ENCODE measurements at places on chromosomes 5 and 9.

DNA sequence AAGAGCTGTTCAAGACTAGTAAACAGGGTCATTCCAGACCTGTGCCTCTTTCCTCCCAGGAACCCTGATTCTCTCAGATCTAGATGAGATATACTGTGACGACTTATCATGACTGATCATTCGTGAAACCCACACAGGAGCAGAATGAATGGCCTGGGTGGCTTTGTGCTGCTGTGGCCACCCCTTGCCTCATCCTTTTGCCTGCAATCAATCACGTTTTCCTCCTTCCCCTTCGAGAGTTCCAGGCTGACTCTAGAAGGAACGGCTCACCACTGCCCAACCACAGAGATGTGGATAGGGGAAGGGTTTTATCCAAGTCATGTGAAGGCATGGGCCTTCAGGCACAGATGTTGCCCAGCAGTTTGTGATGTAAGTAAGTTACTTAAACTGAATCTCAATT is 5.8 kb downstream of the ANXA6 start:
- DNase-seq = no peak

GRCh38 chr5:89313804-89314588 is 431.0 kb upstream of the MEF2C start:
- DNase-seq = no peak

DNA sequence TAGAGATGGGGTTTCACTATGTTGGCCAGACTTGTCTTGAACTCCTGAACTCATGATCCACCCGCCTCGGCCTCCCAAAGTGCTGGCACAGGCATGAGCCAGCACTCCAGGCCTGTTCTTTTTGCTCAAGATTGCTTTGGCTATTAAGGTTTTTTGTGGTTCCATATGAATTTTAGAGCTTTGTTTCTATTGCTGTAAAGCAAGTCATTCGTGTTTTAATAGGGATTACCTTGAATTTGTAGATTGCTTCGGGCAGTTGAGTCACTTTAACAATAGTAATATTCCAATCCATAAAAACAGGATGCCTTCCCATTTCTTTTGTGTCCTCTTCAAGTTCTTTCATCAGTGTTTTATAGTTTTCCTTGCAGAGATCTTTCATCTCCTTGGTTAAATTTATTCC is 22.1 kb downstream of the C6 start:
- DNase-seq = no peak

GRCh38 chr9:137975527-137975913 is 97.9 kb downstream of the CACNA1B start:
- DNase-seq = no peak

DNA sequence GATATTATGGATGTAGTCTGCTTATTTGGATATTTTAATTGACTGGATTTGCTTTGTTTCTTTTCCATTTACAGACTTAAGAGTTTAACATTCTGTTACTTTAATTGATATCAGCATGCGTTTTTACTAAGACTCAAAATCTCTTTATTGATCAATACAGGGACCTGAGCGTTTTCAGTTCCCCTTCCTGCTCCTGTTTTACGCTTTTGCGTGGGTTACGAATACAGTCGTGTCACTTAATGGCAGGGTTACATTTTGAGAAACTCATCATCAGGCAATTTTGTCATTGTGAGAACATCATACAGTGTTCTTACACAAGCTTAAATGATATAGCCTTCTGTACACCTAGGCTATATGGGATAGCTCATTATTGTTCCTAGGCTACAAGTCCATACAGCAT is 65.2 kb downstream of the PBX3 start:
- no peak for DNase-seq

GRCh38 chr5:135233477-135233876 is 165.6 kb downstream of the MACROH2A1 start:
- no peak for DNase-seq

- DNase-seq = no peak
Measured at GRCh38 chr5:156170351-156170961, 156.5 kb upstream of the SGCD start.

DNA sequence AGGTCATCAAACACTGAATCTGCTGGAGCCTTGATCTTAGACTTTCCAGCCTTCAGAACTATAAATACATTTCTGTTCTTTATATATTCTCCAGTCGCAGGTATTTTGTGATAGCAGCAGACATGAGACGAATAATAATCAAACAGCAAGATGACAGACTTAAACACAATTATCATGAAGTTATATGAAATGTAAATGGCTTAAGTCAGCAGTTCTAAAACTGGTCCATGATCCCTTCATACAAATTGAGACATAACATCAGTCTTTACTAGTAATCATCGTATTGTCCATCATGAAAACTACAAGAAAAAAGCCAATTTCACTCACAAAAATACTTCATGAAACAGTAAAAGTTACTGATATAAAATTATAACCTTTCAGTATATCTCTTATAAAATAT is 101.8 kb downstream of the ZDHHC21 start:
- no peak for DNase-seq

- no peak for DNase-seq
Measured at GRCh38 chr5:119926301-119926700, 296.9 kb downstream of the FAM170A start.

DNA sequence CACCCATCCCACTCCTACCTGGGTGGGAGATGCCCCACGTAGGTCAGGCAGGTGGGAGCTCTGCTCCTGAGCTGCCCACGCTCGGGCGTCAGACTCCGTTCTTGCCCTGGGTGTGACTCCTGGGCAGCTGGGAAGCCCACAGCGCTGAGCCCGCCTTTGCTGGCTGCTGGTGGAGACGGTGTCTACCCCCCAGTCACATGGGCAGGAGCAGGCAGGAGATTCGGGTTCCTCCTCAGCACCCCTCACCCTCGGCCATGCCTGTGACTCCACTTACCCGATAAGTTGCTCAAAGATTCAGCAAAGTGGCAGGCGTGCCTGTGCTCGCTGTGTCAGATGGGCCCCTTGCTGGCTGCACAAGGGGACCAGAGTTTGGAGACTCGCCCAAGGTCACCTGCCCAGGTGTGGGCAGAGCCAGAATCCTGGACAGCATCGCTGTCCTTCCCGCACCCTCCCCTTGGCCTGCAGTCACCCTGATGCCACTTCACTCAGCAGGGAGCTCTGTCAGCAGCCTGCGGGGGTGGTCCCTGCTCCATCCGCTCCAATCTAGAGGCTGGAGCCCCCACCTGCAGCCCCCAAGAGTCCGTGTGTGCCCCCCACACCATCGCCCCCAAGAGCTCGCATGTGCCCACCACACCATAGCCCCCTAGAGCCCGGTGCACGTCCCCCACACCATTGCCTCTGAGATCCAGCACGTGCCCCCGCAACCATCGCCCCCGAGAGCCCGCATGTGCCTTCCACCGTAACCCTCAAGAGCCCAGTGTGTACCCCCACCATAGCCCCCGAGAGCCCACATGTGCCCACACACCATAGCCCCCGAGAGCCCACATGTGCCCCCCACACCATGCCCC is 4.2 kb downstream of the LCN1 start:
- DNase-seq = no peak

GRCh38 chr9:102049586-102050246 is 311.3 kb upstream of the GRIN3A start:
- DNase-seq = no peak

GRCh38 chr9:122191584-122191983 is 31.9 kb downstream of the MORN5 start:
- DNase-seq = no peak

DNA sequence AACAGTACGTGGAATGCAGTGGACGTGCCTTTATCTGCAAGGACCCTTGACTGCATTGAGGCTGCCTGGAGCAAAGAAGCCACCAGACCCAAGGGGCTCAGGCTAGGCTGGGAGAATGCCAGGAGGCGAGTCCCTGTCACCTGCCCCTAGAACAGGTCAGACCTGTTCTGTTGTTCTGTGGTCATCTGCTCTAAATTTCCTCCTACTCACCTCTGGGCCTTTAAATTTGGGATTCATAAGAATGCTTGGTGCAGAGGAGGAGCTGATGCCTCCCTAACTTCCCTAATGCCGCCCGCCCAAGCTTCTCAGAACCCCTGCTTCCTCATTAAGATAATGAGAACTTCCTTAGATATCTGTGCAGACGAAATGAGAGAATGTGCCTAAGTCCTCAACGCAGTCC is 32.0 kb downstream of the DAPK1 start:
- no peak for DNase-seq

- no peak for DNase-seq
Measured at GRCh38 chr9:76886318-76886717, 19.6 kb downstream of the PRUNE2 start.

- DNase-seq = no peak
Measured at GRCh38 chr5:172648013-172648381, 6.9 kb downstream of the NEURL1B start.

- no peak for DNase-seq
Measured at GRCh38 chr5:96256795-96257470, 176.1 kb downstream of the PCSK1 start.

GRCh38 chr9:136407911-136408310 is 2.5 kb downstream of the ENTR1 start:
- no peak for DNase-seq

GRCh38 chr5:150607991-150608390 is 32.5 kb upstream of the SYNPO start:
- no peak for DNase-seq

DNA sequence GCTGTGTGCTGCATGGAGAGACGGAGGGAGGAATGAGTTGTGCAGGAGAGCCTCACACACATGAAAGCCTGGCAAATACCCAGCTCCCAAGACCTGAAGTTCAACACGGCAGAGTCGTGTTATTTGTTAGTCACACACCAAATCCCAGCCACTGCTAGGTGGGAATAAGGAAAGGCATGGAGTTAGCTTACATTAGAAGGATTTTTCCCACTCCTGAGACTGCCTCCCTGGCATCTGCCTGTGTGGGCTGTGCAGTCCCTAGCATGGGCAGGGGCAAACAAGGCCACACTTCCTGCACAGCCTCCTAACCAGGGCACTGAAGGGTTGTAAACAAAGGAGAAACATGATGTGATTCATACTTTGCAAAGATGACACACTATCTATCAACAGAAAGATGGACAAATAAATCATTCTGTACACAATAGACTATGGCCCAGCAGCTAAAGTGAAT is 306.8 kb downstream of the SPOCK1 start:
- DNase-seq = no peak

- DNase-seq = no peak
Measured at GRCh38 chr9:2414465-2414864, 207.1 kb upstream of the VLDLR start.

DNA sequence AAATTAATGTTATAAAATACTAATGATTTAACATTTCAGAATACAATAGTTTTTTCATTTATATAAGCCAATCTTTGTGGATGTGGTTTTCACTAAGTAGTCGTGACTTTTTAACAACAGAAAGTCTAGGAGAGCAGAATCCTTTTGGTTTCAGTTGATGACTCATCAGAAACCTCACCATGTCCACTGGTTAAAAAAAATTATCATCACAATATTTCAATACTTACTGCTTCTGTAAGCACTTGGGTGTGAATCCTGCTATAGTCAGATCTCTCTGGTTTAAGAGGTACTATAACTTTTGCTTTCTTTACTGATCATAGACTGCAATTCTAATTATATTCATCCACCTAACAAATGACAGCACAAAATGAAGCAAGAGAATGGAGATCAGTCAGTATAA is 77.2 kb downstream of the MRPS30 start:
- no peak for DNase-seq

DNA sequence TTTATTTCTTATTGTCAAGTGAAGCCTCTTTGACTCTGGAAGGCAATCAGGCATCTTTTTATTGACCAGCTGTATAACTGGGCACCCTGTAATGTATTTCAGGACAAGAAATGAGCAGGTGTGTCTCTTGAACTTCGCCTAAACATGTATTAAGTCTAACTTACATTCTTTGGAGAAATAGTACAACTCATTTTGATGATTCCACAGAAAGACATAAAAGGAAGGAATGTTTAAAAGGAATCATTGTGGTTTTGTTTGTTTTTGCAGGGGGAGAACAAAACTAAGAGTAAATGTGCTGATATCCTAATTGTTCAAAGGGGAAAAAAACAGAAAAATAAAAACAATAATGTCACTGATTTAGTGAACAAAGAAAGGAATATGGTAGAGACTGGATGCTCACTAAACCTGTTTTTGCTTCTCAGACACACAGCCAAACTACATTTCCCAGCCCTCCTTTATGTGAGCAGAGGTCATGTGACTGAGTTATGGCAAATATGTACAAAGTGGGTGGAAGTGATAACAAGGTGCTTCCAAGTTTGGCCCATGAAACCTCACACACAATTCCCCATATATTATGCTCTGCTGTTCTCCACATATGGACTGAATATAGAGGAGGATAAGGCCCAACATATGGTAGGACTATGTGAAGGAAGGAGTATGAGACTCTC is 150.6 kb upstream of the ACOT12 start:
- DNase-seq = no peak

Data from frontal cortex (tissue), 4 donors.